ENCODE measurements at places on chromosomes 5 and 9. TPM values are rescaled to one million over a fixed set of nuclear protein-coding genes. Genes with fewer than 3 reads are reported as not detected.

- DNase-seq: no peak
These were observed 46.3 kb downstream of the BICD2 start for GRCh38 chr9:92718086-92719001.

DNA sequence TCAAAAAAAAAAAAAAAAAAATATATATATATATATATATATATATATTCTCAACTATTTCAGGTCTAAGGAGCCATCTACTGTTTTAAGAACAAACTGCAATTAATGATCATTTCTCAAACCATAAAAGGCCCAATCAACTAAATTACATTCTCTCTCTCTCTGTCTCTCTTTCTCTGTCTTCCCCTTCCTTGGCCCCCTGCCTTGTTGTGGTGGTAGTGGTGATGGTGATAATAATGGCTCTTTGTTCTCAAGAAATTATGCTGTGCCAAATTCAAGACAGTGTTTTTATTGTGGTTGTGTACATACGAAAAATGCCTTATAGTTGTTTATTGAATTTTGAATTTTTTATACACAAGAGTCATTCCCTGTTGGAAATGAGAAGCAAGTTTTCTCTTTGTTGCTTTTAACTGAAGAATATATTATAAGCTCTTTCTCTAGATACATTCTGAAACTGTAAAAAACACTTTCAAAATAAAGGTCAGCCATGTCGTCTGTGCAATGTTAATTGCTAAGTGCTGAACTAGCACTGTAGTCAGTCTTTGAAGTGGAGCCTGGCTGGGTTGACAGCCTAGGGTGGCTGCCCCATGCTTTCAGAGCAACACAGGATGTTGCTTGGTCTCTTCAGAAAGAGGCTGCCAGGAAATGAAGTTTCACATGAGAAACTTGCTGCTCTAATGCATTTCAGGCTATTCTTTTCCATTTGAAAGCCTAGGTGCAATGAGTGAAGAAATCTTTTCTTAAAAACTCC lies 96.0 kb downstream of the HINT1 start:
- no peak for DNase-seq

GRCh38 chr5:138111181-138111580 lies 27.3 kb downstream of the WNT8A start:
- no peak for DNase-seq

GRCh38 chr9:31486630-31487029 lies 897.8 kb upstream of the ACO1 start:
- DNase-seq: no peak

- no peak for DNase-seq
These were observed 190.0 kb downstream of the MED10 start for GRCh38 chr5:6188344-6188743.

DNA sequence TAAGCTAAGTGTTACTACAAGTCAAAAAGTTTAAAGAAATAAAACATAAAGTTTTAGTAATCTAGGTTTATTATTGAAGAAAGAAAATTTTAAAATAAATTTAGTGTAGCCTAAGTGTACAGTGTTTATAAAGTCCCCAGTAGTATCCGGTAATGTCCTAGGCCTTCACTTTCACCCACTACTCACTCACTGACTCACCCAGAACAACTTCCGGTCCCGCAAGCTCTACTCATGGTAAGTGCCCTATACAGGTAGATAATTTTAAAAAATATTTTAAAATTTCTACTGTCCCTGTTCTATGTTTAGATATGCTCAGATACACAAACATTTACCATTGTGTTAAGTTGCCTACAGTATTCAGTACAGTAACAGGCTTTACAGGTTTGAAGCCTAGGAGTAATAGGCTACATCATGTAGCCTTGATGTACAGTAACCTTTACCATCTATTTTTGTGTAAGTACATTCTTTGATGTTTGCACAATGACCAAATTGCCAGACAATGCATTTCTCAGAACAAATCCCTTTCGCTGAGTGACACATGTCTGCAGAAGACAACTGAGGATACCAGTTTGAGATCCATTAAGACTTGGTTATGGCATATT lies 253.6 kb downstream of the TRIM32 start:
- no peak for DNase-seq

- no peak for DNase-seq
These were observed 995 bp downstream of the OLFM1 start for GRCh38 chr9:135088348-135088978.

DNA sequence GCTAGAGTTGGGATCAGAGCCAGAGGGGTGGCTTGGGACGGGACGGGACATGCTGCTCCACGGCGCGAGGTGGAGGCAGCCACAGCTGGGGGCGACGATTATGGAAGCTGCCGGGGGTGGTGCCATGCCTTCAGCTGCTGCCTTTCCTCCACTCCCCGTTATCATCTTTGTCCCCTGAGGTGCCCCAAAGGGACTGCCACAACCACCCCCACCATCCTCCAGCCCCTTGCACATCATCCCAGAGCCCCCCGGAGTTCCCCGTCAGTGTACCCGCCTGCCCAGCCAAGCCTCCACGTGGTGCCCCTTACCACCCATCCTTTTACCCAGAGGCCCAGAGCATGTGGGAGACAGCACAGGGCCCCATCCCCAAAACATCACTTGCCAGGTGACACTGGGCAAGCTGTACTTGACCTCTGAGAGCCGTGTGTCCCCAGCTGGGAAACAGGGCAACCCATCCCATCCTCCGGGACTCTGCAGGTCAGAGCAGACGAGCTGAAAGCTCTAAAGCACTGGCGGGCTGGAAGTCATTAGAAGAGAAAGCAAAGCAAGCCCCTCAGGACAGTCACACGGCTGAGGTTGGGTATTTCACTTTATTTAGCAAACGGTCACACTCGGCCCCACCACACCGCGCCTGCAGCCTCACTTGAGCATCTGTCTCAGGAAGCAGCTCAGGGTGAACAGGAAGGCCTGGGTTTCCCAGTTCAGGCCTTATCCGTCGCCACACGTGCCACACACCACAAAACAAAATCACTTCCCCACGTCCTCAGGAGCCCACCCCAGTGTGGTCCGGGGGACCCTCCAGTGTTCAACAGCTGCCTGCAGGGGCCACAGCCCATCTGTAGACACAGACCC lies 19.5 kb upstream of the MXD3 start:
- no peak for DNase-seq

DNA sequence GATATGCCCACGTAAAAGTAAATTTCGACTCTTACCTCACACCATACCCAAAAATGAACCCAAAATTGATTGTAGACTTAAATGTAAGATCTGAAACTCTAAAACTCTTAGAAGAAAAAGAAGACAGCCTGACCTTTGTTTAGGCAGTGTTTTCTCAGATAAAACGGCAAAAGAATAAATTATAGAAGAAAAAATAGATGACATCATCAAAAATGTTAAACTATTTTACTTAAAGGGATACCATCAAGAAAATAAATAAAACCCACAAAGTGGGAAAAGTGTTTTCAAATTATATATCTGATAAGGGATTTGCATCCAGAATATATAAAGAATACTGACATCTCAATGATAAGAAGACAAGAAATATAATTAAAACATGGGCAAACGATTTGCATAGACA lies 862.7 kb downstream of the DTWD2 start:
- no peak for DNase-seq

DNA sequence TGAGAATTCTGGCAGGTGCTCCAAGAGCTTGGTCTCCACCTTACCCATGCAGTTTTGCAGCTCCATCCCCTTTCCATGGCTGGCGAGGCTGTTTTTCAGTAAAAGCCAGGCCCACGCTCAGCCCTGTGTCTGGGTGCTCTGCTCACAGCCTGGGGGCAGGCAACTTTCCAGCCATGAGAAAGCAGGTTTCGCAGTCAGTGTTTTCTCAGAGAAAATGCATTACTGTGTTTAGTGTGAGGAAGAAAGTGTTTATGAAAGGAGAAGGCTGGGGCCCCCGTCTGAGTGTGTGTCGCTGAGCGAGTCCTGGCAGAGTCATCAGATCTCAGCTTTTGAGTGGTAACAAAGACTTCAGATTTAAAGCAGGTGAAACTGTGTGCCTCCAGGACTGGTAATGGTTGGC lies 248.1 kb downstream of the IRX1 start:
- DNase-seq: no peak

DNA sequence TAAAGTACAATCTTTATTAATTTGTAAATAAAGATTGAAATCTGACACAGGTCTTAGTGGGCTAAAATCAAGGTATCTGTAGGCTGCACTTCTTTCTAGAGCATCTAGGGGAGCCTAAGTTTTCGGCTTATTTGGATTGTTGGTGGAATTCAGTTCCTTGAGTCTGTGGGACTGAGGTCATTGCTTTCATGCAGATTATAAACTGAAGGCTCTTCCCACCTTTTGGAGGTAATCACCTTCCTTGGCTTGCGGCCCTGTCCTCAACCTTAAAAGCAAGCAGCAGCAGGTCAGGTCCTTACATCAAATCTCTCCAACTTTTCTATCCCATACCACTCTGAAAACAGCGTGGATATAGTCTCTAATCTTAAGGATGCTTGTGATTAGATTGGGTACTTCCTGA lies 25.9 kb downstream of the MAT2B start:
- no peak for DNase-seq

- DNase-seq: peak; percentile 72
These were observed 845 bp upstream of the NR4A3 start for GRCh38 chr9:99820685-99821395.

Gene HK3
- 1.0 TPM for polyA plus RNA-seq

Gene TRIM14
- 8.3 TPM for polyA plus RNA-seq

Gene ZBTB26
- polyA plus RNA-seq: 20.2 TPM

Gene MAPKAP1
- 60.1 TPM for polyA plus RNA-seq
